EH (cell line): ENCODE measurements at places on chromosomes 3 and 15.

DNA sequence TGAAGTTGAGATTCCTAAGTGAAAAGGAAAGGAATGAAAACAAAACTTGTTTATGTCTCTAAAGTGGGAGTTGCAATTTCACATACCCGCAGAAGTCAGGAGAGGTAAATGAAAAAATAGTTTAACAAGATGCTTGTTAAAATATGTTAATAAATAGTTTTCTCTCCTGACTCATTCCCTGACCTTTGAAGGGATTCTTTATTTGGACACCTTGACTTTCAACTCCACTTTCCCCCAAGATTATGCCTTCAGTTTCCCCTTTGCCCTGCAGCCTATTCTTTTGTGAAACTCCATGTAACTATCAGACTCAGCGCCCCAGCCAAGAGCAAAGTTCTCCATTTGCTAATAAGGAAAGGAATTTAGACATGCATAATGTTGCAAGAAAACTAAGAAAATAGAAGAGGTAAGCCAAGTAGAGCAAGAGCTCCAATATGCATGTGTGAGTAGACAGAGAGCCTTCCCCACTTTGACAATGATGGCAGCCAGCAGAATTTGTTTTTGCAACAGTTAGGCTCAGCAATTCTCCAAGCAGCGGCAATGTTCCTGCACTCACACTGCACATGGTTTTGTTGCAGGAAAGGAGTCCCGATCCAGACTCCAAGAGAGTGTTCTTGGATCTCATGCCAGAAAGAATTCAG is 61.2 kb downstream of the CD200 start:
- DNase-seq, result peak; percentile 46

- no peak for DNase-seq
These were observed 5.5 kb upstream of the ATP2B2 start for GRCh38 chr3:10510743-10511432.

DNA sequence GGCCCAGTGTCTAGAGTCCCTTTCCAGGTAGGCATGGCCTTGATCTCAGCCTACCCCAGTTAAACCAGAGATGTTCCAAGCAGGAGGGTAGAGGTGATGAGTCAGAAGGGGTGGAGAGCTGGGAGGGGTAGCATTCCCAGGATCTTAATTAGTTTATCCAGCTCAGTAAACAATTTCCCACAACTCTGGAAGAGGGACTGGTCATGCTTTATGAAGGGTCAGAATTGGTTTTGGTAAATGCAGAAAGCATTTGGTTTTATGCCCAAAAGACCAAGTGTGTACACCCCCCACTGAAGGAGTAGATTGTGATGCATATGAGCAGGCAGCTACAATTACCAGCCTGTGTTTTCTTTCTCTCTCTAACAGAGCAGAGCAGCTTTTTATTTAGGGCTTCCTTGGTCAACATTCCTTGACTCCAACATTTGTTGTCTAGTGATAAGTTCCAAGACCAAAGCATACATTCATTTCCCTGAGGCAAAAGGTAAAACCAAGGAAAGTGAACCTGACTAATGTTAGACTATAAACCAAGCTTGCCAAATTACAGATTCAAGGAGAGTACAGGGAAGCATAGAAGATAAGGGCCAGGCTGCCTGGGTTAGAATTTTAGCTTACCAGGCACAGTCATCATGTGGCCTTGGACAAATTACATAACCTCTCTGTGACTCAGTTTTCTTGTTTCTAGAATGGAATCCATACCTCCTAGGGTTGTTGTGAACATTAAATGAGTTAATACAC is 17.6 kb downstream of the EXOSC7 start:
- peak; percentile 92 for DNase-seq

DNA sequence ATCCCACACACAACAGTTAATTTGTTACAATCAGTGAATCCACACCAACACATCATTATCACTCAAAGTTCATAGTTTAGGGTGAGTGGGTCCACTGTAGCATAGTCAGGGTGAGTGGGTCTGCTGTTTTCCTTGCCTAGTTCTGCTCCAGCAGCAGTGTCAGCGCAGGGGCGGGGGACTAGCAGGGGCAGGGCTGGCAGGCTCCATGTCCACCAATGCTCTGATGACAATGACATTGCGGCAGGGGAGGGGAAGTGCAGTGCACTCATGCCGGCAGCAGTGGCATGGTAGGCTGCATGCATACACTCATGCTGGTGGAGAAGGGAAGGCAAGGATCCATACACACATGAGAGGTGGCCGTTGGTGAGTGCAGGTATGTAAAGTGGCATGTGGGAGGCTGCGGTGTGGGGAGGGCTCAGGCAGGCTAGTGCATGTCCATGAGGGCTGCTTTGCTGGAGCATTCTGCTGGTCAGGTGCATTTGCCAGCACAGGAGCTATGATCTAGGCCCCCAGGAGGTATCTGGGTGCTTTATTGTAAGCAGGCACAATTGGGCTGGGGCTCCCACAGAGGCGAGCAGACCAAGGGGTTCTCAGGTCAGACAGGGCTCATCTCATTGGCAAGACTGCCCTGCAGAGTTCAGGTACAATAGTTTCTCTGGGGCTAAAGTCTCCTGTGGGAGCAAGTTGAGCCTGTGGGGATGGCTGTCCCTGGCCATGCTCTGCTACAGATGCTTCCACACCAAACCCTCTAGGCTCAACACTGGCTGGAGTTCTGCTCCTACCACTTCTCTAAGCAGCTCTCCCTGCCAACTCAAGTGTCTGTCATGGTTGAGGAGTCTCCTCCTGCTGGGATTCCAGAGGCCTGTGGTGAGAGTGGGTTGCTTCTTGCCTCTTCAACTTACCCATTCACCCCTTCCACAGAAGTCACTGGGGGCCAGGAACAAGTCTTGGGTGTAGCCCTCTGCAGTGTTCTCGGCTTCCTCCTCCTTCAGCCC is 81.3 kb downstream of the KCNAB1 start:
- no peak for DNase-seq

- no peak for DNase-seq
These were observed 184.6 kb upstream of the GPR149 start for GRCh38 chr3:154614601-154615000.

- DNase-seq, result peak; percentile 2
These were observed 66.3 kb downstream of the TPRG1 start for GRCh38 chr3:189238071-189238470.

DNA sequence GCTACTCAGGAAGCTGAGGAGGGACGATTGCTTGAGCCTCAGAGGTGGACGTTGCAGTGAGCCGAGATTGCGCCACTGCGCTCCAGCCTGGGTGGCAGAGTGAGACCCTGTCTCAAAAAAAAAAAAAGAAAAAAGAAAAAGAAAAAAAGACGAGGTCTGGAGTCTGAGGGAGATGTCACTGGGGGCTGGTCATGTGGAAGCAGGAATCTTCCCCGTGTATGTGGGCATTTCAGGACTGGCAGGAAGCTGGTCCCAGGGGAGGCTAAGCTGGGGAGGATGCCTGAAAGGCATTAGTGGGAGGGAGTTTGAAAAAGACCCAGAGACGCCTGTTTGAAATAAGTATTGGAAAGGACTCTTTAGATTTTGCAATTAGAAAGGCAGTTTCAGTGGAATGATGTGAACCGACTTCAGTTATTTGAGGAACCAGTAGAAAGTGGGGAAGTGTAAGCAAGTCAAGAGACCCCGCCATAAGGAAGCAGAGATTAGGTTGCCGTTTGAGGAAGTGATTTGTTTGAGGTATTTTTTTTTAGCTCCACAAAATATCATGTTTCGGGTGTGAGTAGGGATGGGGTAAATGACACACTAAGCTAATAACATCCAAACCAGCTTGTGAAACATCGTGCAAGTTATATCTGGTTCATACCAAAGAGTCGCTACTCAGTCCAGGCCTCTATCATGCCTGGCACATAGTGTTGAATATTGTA is 55.5 kb downstream of the ST6GAL1 start:
- DNase-seq, result no peak

DNA sequence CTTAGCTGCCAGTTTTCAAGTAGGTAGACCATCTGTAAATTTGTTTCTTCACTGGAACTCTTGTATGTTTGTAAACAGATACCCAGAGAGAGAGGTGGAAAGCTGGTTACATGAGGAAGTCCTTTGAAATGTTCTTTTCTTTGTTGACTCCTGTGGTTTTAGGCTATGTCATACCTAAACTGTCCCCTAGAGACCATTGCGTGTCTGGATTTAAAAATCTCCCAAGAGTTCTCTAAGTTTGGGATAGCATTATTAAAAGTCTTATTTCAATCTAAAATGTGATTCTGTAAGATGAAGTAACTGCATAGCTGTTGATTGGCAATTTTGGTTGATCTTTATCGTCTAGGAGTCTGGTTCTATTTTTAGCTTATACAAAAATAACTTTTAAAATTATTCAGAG is 127.2 kb downstream of the GHSR start:
- DNase-seq, result peak; percentile 55

- peak; percentile 61 for DNase-seq
These were observed 27.4 kb upstream of the FAM174B start for GRCh38 chr15:92682741-92683510.

DNA sequence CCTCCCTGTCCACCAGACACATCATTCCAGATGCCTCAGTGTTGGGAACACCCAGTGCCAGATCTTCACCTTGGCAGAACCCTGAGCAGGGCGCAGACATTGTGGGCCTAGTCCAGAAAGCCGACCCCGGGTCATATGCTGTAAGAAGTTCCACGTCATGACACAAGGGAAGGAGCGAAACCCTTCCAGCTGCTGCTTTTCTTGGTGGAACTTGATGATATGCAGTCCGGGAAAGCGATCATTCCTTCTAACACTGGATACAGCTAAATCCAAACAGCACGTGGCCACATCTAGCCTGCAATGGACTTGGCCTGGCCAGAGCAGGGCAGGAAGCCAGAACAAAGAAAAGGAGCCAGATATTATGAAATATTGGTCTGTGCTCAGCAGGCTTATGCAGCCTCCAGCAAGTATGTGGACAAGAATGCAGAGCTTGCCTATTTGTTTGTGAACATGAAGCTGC is 22.0 kb downstream of the GASK1A start:
- peak; percentile 81 for DNase-seq

DNA sequence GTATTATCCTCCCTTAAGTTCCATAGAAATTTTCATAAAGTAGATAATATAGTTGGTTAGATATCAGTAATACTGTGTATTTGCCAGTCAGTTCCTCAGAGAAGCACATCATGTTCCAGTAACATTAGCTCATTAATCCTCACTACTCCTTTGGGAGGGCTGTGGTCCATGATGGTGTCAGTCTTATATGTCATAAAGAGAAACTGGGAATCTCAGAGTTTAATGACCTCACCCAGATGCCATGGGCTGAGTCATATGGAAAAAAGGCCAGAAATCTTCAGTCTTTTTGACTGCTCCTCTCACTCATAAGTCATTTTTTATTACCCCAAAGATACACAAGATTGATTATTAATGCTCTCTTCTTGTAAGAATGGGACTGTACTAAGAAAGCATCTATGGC is 188.6 kb downstream of the CHL1 start:
- no peak for DNase-seq

DNA sequence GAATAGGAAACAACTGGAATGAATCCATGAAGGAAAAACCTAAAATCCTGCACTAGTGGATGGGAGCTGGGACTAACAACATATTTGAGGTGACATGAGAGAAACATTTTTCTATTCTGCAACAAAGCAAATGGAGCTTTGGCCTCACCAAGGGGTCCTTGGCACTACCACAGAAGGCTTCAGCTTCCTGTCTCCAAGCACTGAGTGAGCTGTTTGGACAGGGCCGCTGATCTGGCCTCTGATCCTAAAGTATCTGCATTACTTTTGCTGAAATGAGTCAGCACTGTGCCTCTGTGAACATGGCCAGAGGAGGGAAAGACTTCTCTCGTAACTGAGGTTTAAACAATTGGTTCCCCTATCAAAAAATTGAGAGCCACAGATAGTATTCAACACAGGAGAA is 9.0 kb downstream of the ARPP21 start:
- no peak for DNase-seq
